ENCODE measurements at places on chromosomes 3 and 15. TPM values are rescaled to one million over a fixed set of nuclear protein-coding genes. Genes with fewer than 3 reads are reported as not detected.

GRCh38 chr15:82999426-82999825 is 12.0 kb downstream of the C15orf40 start:
- H3K4me3 ChIP-seq, result no peak overlapping the region
- H3K27ac ChIP-seq, result no peak overlapping the region
- H3K4me1 ChIP-seq, result peaks cover 8% of the 10 kb centered on the region

DNA sequence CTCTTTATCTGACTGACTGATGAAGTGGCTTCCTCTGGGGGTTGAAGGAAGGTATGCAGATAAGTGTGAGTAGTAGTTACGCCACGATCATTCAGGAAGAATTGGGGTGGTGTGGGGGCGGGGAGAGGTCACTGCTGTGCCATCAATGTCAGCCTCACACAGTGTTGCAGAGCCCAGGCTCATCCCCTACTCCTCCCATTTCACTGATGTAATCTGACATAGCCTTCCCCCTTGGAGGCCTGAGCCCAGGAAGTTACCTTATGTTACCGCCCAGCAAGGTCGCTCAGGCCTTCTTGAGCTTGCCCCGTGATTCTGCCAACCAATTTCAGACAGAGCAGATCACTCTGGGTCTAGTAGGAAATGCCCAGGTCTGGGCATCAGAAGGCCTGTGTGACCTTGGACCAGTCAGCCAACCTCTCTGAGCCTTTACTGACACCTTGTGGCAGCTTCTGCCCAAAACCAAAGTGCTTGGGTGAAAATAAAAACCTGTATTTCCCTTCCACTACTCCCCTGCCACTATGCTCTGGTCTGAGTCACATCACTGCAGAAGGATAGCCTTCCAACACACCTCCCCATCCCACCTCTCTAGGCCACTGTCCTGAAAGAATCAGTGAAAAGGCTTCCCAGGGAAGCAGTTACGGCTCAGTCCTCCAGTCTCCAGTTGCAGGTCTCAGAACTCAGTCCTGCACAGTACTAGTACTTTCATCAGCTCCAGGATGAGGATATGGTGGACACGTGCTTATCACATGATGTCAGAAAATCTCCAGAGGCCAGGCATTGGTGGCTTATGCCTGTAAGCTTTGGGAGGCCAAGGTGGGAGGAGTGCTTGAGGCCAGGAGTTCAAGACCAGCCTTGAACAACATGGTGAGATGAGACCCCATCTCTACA is 28.1 kb upstream of the INSYN1 start:
- no peaks in the 10 kb centered on the region for H3K36me3 ChIP-seq
- no peak overlapping the region for H3K4me3 ChIP-seq
- no peaks in the 10 kb centered on the region for H3K27me3 ChIP-seq
- no peak for DNase-seq
- H3K27ac ChIP-seq, result no peak overlapping the region

DNA sequence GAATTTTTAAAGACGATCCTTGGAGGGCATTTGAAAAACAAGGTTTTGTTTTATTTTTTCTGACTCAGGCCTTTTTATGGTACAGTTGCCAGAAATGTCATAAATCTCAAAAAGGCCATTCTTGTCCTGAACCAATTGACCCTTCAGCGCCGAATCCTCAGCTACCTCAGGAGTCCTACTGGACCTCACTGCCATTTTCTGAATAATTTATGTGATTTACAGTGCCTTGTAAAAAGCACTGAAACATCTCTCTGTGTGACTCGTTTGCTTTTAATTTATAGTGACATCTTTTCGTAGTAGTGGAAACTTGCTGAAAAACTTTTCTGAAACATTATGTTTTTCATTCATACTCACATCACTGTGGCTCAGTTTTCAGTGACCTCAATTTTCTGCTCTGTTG is 72.2 kb upstream of the ARL6 start:
- no peaks in the 10 kb centered on the region for H3K27me3 ChIP-seq
- no peak overlapping the region for H3K4me3 ChIP-seq
- H3K36me3 ChIP-seq, result no peaks in the 10 kb centered on the region
- no peak overlapping the region for H3K27ac ChIP-seq

DNA sequence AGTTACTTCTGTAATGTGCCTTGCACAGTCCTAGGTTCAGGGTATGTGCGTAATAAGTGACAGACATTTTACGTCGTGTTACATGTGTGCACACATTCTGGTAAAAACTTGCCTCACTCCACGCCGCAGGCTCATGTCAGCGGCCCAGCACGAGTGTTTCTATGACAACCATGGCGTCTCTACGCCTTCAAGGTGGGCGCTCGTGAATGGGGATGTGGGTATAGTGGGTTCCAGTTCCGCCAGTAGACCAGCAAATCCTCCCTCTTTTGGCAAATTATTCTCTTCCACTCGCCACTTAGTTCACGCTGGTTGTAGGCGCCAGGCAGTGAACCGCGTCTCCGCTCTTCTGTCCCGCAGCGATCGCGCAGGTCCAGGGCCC is 40.3 kb downstream of the CHST14 start:
- peak overlapping the region; percentile 41 for H3K4me3 ChIP-seq
- peaks cover 21% of the 10 kb centered on the region for H3K4me1 ChIP-seq
- H3K27ac ChIP-seq, result no peak overlapping the region
- peaks cover 45% of the 10 kb centered on the region for H3K27me3 ChIP-seq
- no peaks in the 10 kb centered on the region for H3K36me3 ChIP-seq

GRCh38 chr15:35150361-35150760 is 65.3 kb upstream of the NANOGP8 start:
- no peaks in the 10 kb centered on the region for H3K4me1 ChIP-seq
- H3K4me3 ChIP-seq, result no peak overlapping the region
- DNase-seq, result no peak
- H3K27ac ChIP-seq, result no peak overlapping the region

GRCh38 chr15:63163217-63163616 is 5.9 kb upstream of the RPS27L start:
- no peak overlapping the region for H3K4me3 ChIP-seq
- no peaks in the 10 kb centered on the region for H3K27me3 ChIP-seq
- DNase-seq, result no peak
- peaks cover 4% of the 10 kb centered on the region for H3K4me1 ChIP-seq

DNA sequence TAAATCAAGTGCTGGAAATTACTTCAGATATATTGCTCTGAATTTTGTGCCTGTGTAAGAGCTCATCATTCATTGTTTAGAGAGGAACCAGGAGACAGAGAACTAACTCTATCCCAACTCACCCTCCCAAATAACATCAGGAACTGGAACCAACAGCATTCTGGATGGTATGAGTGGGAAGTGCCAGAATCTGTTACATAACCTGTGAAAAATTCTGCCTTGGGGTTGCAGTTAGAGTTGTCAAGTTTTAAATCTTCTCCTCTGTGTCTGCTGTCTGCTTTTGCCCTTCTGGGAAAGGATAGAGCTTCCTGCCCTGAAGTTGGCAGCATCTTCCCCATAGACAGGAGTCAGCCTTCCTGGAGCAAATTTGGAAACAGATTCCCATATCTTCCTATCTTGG is 41.2 kb downstream of the TIMP4 start:
- H3K36me3 ChIP-seq, result no peaks in the 10 kb centered on the region
- H3K4me3 ChIP-seq, result no peak overlapping the region
- H3K4me1 ChIP-seq, result no peaks in the 10 kb centered on the region
- H3K27ac ChIP-seq, result no peak overlapping the region
- peaks cover 29% of the 10 kb centered on the region for H3K27me3 ChIP-seq
- no peak for DNase-seq

DNA sequence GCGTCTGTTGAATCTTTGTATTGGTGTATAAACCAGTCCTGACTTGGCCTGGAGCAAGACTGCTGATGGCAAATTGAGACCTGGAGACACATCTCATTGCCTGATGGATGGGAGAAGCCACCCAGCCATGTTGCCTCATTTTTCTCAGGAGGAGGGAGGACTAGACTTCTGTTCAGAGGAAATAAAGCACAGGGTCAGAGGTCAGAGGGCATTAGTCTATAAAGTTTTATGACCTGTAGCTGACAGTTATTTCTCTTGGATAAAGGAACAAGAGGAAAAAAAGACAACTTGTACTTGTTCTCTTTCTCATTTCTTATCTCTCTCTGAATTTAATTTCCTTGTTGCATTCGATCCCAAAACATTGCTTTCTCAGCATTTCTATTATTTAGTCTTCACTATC is 775.9 kb downstream of the SQOR start:
- no peaks in the 10 kb centered on the region for H3K4me1 ChIP-seq
- H3K4me3 ChIP-seq, result no peak overlapping the region
- no peaks in the 10 kb centered on the region for H3K36me3 ChIP-seq
- DNase-seq, result no peak
- H3K27me3 ChIP-seq, result no peaks in the 10 kb centered on the region

- H3K36me3 ChIP-seq, result no peaks in the 10 kb centered on the region
- no peak overlapping the region for H3K27ac ChIP-seq
- no peaks in the 10 kb centered on the region for H3K4me1 ChIP-seq
- no peak for DNase-seq
Observed at GRCh38 chr15:81398910-81399551, 25.0 kb upstream of the TMC3 start.

- peaks cover 35% of the 10 kb centered on the region for H3K4me1 ChIP-seq
- no peaks in the 10 kb centered on the region for H3K36me3 ChIP-seq
- no peak overlapping the region for H3K27ac ChIP-seq
- H3K4me3 ChIP-seq, result no peak overlapping the region
Observed at GRCh38 chr3:10601151-10601856, 95.9 kb upstream of the ATP2B2 start.

RLBP1 gene
- total RNA-seq, result not detected

MORC1 gene
- total RNA-seq, result not detected

TGFBR2 gene
- 205 TPM for total RNA-seq

KLHL25 gene
- total RNA-seq, result 9.0 TPM

CA12 gene
- not detected for total RNA-seq

RAB7A gene
- 113 TPM for total RNA-seq

MME gene
- total RNA-seq, result 0.69 TPM

All from CD4-positive, alpha-beta T cell (primary cell).